Neural progenitor cell (in vitro differentiated cells): ENCODE measurements at places on chromosomes 5 and 9.

DNA sequence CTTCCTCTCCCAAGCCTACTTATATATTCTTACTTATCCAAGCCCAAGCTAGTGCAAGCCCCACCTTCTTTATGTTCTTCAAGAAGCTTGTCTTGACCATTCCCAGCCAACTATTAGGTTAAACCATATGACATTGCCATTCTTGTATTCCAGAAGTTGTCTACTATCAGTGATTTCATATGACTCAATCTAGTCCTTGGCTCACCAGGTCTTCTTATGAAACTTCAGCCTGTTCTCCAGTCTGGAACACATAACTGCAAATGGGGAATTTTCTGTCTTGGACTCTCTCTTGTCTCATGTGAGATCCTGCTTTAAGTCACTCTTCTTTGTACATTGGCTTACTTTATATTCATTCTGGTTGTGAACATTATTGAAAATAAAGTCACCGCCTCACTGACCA is 130.7 kb downstream of the TTLL11 start:
- no peak for DNase-seq

DNA sequence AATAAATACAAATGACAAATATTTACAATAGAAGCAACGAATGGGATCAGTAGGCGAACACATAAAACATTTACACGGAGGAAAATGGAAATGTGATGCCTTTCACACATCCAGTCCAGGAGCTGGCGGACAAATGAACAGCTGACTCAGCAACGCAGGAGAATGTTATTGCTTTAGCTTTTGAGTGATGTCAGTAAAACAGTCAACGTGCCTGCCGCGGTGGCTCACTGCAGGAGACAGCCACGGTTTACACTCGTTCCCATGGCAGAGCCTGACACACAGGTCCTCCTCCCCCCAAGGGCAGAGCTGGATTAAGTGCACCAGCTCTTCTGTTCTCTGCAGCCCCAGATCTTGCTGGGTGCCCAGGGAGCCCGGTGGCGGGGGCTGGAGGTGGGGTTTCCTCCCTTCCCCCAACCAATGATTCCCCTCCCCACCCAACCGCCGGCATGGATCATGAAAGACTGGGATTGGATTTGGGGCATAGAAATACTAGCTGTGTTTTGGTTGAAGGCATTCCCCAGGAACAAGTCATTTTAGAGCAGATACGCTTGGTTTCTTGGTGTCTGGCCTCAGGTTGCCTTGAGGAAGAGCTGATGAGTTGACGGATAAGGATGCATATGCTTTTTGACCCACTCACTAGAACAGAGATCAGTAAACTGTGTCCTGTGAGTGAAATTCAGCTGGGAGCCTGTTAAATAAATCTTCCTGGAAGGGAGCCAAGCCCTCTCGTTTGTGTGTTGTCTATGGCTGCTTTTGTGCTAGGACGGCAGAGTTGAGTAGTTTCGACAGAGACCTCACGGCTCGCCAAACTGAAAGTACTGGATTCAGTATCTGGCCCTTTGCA is 12.5 kb downstream of the STC2 start:
- DNase-seq: peak; percentile 45

GRCh38 chr5:125154301-125155110 is 408.1 kb upstream of the ZNF608 start:
- no peak for DNase-seq

DNA sequence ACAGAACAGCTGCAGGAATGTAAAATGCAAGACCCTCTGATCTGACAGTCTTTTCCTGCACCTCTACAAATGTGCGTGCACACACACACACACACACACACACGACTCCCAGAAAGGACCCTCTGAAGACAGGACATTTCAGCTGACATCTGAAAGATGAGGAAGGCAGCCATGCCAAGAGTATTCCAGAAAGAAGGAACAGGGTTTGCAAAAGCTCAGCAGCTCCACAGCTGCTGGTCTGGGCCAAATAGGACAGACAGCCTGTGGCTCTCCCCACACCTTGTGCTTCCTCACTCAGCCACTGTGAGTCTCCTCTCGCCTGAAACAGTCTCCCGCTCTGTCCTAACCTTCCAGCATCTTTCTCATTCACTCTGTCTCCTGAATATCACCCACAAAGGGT is 189.0 kb downstream of the PALM2AKAP2 start:
- DNase-seq: peak; percentile 47

GRCh38 chr5:126816649-126817048 is 39.7 kb downstream of the LMNB1 start:
- DNase-seq: no peak

GRCh38 chr5:79378510-79379186 is 135.3 kb downstream of the HOMER1 start:
- DNase-seq: no peak

DNA sequence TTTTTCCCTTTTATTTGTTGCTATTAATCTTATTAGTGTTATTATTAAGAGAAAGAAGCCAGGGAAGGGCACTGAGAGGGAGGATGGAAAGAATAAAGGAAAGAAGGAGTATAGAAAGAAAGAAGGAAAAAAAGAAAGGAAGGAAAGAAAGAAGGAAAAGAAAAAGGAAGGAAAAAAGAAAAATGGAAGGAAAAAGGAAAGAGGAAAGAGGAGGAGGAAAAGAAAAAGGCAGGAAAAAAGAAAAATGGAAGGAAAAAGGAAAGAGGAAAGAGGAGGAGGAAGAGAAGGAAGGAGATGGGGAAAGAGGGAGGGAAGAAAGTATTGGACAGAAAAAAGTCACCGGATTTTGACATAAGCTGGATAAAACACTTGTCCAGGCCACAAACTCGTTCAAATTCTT is 47.8 kb downstream of the ANXA1 start:
- no peak for DNase-seq

DNA sequence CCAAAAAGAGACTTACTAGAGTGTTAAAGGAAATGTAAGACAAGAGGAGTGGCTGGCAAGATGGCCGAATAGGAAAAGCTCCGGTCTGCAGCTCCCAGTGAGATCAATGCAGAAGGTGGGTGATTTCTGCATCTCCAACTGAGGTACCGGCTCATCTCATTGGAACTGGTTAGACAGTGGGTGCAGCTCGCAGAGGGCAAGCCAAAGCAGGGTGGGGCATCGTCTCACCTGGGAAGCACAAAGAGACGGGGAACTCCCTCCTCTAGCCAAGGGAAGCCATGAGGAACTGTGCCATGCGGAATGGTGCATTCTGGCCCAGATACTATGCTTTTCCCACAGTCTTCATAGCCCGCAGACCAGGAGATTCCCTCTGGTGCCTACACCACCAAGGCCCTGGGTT is 308.7 kb downstream of the AGTPBP1 start:
- no peak for DNase-seq

DNA sequence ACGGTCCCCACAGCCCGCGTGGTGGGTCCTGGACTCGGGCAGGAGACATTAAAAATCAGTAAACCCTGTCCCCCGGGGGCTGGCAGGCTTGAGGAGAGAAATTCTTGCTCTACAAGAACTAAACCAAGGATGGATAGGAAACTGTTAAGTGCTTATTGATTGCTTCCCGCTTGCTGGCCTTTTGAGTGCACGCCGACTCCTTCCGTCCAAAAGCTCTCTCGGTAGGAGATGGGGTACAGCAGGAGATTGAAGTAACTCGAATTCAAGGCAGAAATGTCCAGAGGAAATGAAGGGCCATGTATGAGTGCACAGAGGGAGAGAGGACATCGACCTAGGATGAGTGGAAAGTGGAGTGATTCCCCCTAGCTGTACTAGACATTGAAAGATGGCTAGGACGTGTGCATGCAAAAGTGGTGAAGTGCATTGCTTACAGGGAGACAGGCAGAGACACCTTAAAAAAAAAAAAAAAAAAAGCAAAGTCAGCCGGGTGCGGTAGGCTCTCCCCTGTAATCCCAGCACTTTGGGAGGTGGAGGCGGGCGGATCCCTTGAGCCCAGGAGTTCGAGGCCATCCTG is 923 bp downstream of the RECK start:
- DNase-seq: no peak

DNA sequence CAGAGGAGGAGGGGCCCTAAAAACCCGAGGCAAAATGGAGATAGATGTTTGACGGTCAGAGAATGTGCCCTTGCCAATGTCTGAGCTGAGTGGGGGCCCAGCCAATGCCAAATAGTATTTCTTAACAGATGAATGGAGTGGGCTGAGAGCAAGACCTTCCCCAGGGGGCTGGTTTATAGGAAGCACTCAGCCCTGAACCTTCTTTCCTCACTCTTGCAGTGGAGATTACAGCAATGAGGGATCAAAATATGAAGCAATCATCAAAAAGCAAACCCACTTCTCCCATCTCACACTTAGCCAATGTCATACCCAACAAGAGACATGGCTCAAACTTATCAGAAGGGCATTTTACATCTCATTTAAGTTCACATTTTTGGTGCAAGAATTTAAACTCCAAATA is 350.3 kb downstream of the GADD45G start:
- no peak for DNase-seq

- no peak for DNase-seq
Measured at GRCh38 chr5:120778491-120779484, 314.7 kb downstream of the PRR16 start.

DNA sequence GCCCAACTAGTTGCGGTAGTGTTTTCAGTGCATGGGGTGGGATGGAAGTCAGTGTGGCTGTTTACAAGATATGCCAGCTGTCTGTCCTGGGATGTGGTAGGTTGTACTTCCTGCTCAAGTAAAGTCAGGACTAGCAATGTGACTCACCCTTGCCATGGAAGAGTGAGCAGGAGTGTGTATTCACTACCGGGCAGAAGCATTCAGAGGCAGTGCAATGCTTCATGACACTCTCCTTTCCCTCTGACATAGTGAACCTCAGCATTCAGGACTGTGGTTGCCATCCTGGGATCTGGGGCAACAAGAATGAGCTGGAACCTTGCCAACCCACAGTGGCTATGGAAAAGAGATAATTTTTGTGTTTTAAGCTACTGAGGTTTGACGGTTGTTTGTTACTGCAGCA is 68.9 kb downstream of the BOD1 start:
- no peak for DNase-seq

DNA sequence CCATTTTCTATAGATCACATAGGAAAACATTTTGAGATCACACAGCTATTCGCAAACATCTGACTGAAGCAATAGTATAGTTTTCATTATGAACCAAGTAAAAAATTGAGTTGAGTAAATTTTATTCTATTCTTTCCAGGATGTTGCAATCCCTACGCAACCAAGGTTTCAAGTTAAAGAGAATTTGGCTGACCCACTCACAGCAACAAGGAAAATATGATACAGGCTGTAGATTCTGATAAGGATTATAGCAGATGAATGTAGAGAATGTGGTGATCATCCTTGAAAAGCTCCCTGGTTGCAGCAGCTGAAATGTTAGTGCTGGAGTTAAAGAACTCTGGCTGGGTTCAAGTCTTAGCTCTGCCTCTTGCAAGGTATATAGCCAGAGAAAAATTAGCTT is 4.7 kb downstream of the ABCA1 start:
- no peak for DNase-seq

DNA sequence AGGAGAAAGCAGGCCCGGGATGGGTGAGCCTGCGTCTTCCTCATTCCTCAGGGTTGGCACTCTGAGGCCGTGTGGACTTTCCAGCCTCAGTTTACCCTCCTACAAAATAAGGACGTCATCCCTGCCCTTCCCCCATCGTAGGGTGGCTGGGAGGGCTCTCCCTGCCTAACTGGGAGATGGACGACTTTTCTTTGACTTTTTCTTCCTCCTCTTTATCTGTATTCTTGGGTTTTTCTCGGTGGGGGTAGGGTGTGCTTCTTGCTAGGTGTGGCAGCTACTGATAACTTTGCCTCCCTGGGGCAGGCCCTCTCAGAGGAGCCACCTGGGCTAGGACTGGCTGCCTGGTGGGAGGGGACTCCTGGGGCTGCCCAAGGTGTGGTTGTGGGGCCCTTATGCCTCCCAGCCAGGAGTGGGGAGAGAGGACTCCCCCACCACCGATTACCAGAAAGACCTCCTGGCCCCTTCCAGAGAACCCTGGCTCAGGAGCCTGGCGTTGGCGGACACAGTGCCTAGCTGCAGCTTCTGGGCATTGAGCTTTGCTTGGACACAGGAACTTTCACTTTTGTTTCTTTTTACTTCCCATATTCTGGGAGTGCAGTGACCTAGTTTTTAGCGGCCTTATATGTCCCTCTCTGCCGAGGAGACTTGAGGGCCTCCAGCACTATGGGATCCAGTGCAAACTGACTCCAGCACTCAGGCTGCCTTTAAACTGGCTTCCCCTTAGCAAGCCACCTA is 6.1 kb downstream of the GLIPR2 start:
- no peak for DNase-seq

- DNase-seq: peak; percentile 51
Measured at GRCh38 chr9:132185073-132186009, 23.5 kb downstream of the NTNG2 start.

DNA sequence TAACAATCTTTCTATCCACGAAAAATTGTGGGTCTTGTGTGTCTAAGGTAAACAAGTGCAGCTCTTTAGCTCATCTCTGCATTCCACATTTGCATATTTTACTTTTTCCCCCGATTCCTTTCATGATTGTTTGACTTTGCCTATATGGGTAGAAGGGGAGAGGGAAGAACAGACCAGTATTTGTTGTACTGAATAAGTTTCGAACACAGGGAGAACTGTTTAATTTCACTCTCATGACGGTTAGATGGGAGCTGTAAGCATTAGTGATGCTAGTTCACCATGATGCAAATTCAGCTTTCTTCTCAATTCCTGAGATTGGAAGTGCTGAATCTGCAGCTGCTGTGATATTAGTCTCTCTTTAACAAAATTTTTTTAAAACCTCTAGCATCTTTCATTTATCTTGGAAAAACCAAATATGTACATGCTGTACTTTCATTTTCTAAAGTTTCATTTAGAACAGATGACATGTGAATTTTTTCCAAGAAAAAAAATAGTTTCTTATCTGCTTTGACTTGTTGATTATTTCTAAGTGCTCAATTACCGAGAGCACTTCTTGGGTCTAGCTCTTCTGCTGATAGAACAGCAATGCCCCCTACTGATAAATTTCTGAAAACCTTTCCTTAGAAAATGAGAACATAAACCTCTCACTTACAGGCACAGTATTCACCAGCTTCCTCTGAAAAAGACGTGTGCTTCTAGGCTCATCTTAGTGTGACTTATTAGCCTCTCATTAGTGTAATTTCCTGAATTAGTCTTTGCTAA is 149.5 kb downstream of the BAAT start:
- peak; percentile 58 for DNase-seq

DNA sequence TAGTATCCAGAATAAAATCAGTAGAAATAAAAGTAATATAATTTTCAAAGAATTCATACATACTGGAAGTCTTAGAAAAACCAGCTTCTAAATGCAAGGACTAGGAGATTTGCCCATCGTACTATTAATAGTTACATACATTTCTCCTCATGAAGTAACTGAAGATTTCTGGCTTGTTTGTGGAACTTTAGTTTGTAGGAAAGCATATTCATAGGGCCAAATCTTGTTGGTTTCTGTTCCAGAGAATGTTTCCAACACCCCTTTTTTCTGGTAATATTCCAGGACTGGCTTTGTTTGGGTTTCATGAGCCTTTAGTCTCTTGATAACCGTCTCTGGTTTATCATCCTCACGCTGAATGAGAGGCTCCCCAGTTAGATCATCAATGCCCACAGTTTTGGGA is 66.3 kb upstream of the TJP2 start:
- DNase-seq: no peak
